ENCODE measurements at places on chromosomes 1 and 21.
A peak's percentile ranks its signal among the peaks of the same experiment; 100 is the strongest.

DNA sequence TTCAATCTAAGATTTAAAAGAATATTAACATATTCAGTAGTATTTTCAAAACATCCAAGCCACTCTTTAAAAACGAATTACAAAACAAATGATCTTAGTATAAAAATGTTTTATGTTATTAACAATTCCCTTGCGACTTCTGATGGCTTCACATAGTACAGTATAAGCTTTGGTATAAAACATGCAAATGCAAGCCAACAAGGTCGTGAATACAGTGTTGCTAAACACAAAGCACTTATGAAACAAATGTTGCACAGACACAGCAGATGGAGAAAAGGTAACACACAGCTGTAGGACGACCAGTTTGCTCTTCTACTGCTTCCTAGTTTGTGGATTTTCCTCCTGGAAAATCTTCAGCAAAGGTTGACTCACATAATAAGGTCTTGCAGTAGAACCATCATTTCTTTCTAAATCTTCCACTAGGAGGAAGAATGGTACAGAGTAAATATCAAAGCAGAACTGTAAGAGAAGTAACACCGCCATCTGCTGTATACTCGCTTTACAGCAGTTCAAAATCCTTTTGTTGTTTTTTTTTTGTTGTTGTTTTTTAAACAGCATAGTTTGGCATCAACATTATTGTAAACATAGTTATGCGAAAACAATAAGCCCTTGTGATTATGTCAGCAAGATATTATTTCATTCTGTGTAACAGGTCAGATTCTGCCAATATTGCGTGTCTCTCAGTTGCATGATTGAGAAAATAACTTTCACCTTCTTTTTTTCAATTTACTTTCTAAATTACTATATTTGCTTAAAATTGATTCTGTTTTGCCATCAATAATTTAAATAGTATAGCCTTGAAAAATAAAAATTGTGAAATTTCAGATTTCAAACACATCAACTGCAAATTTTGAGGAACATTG is 69.5 kb downstream of the LHX8 start:
- peak; percentile 38 for DNase-seq

DNA sequence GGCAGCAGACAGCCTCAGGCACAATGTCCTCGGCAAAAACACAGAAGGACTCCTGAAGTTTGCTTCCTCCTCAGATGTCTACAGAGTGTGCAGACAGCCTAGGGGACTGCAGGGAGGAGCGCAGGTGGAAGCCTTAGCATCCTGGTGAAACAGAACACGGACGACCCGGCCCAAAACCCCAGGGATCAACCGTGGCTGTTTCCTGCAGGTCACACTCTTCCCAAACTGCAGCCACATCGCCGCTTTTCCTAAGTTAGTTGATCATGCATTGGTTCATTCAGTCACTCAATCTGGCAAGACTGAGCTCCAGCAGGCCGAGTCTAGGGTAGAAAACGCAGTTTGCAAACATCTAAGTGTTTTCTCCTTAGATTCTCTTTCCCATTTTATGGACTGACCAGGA is 33.4 kb downstream of the FHAD1 start:
- DNase-seq: no peak

- DNase-seq: no peak
Observed at GRCh38 chr1:67491280-67491679, 61.1 kb upstream of the SERBP1 start.

GRCh38 chr21:31117128-31117916 is 79.0 kb upstream of the KRTAP19-8 start:
- DNase-seq: peak; percentile 35

GRCh38 chr21:45973475-45974072 is 8.0 kb upstream of the COL6A1 start:
- peak; percentile 59 for DNase-seq

- no peak for DNase-seq
Observed at GRCh38 chr1:29672416-29673227, 436.3 kb downstream of the PTPRU start.

DNA sequence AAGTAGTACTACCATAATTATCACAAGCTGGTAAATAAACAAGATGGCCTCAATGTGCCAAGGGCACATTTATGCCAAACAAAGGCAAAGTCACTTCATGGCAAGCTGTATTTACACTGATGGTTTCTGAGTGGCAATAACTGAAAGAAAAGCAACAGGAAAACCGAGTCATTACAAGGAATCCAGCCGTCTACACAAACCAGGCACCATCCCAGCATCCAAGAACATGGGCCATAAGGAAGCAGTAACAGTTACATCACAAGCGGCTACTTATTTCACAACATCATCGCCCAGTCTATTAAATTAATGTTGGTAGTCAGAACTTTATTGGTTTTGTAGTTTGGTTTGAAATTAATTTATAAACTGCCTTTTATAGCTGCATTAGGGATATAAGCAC is 214.2 kb downstream of the RERE start:
- DNase-seq: no peak

DNA sequence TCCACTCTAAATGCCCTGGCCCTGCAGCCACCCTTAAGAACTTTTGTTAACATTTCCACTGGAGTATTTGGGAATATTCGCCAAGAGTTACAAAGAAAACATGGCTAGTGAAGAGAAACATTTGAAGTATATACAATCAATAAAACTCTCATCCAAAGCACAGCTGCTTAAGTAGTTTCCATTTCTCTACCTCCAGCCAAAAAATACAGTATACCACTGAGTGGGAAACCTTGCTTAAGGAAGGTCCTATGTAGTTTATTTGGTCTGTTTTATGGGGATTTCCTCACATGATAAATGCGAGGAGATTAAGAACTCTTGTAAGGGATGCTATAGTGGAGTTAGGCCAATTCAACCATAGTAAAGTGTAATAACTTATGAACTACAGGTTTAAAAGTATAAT is 382.5 kb downstream of the NEGR1 start:
- DNase-seq: no peak

GRCh38 chr21:42308161-42308913 is 6.9 kb downstream of the TFF3 start:
- DNase-seq: peak; percentile 82

GRCh38 chr1:8870616-8871538 is 7.6 kb downstream of the ENO1 start:
- DNase-seq: peak; percentile 77

DNA sequence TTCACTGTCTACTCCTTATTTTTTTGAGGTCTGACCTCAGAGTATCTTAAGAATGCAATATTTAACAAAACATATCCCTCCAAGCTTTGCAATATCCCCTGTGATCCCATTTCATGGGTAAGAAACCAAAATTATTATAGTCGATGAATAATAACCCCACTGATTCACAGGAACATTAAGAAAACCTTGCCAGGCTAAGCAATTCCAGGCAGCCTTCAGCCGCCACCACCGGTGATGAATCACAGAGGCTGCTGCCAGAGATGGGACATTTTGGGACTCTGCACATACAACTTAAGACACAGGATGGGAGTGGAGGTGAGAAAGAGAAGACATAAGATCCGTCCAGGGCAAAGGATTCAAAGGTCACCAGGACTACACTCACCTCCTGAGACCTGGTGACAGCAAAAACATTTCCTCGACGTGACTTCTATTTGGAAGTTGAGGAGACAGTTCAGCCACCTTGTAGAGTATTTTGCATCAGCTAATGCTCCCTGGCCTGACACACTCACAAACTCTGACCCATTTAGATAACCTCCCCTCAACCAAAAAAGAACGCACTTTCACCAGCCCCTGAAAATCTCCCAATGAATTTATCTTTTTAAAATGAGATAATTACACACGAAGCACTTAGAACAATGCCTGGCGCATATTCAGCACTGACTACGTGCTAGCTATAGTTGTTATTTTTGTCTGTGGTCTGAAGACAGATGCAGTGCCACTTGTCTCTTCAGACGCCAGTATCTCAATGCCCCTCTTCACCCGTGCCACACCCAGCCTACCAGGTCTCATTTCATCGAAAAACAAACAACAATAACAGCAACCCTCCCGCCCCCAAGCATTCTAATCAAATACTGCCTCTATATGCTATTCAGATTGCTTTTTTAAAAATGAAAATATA is 17.8 kb upstream of the OVAAL start:
- no peak for DNase-seq

Data from suppressor macrophage (primary cell).